ENCODE measurements at places on chromosomes 7 and 10. TPM values are rescaled to one million over a fixed set of nuclear protein-coding genes. Genes with fewer than 3 reads are reported as not detected.

The COBL gene
- 27.9 TPM for total RNA-seq

The SORCS1 gene
- 0.15 TPM for total RNA-seq

The INMT gene
- total RNA-seq = 249 TPM

The ADCY1 gene
- total RNA-seq = 2.4 TPM

The INTS15 gene
- 33.2 TPM for total RNA-seq

The TMEM176A gene
- 57.4 TPM for total RNA-seq

The SPDYE6 gene
- total RNA-seq = not detected

The FXYD4 gene
- not detected for total RNA-seq

The LIPM gene
- not detected for total RNA-seq

The PRPS1L1 gene
- total RNA-seq = not detected

The COMTD1 gene
- 18.3 TPM for total RNA-seq

The C10orf88 gene
- total RNA-seq = 7.0 TPM

The LRRN3 gene
- total RNA-seq = 6.1 TPM

The RPS24 gene
- total RNA-seq = 1,077 TPM

The ASZ1 gene
- total RNA-seq = not detected

The FBXL13 gene
- 3.4 TPM for total RNA-seq

The HYAL4 gene
- total RNA-seq = not detected

The ZNF804B gene
- not detected for total RNA-seq

The STEAP4 gene
- 63.5 TPM for total RNA-seq

The CYP2C8 gene
- total RNA-seq = 0.92 TPM

The GPAM gene
- 27.2 TPM for total RNA-seq

The GFRA1 gene
- 9.8 TPM for total RNA-seq

The WIPF3 gene
- 0.95 TPM for total RNA-seq

The CHN2 gene
- 14.2 TPM for total RNA-seq

The PLPP4 gene
- not detected for total RNA-seq

The GIMAP5 gene
- 31.9 TPM for total RNA-seq

The WAC gene
- total RNA-seq = 123 TPM

The FRMD4A gene
- 64.8 TPM for total RNA-seq

The COPS6 gene
- 70.6 TPM for total RNA-seq

The C10orf67 gene
- total RNA-seq = 1.2 TPM

The SFTPA2 gene
- total RNA-seq = 14,717 TPM

The ECHDC3 gene
- 29.5 TPM for total RNA-seq

The MEST gene
- 34.7 TPM for total RNA-seq

The GNGT1 gene
- total RNA-seq = not detected

The MACROH2A2 gene
- 6.6 TPM for total RNA-seq

The RET gene
- 0.68 TPM for total RNA-seq

The FIS1 gene
- 133 TPM for total RNA-seq

The AKR1C4 gene
- total RNA-seq = not detected

The SYT15B gene
- 40.6 TPM for total RNA-seq

The TAS2R4 gene
- total RNA-seq = 2.0 TPM

The GIMAP4 gene
- total RNA-seq = 95.7 TPM
